ENCODE measurements at places on chromosomes 3 and 15.
A peak's percentile ranks its signal among the peaks of the same experiment; 100 is the strongest.

GRCh38 chr3:60990442-60990730 is 260.9 kb downstream of the FHIT start:
- no peak for DNase-seq

GRCh38 chr3:189144645-189145044 is 27.1 kb upstream of the TPRG1 start:
- no peak for DNase-seq

DNA sequence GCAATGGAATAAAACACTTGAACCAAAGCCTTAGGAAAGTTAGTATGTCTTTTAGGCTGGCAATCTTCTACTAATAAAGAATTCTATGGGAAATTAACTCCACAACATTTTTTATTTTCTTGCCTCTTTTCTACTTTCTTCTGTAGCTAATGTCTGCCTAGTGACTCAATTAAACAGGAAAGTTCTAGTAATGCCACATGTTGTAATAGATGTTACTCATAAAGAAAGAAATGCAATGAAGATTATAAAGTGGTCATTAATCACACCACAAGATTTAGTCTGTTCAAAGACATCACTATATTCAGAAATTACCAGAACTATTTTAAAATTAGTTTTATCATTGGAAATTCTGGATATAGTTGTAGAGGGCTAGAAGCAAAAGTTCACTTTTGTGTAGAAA is 329.7 kb downstream of the SI start:
- no peak for DNase-seq

DNA sequence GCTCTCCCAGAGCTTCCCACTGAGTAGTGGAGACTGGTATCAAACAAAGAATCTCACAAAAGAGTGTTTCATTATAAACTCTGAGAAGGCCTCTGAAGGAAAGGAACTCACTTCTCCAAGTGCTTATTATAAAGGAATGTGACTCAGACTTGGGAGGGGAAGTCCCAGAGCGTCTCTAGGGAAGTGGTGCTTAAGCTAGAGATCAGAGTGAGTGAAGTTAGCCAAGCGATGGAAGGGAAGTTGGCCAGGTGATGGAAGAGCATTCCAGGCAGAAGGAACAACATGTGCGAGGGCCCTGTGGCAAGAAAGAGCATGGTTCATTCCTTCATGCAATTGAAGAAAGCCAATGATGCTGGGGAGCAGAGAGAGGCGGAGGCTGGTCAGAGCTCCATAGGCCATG is 2.3 kb downstream of the XYLB start:
- peak; percentile 25 for DNase-seq

- DNase-seq: no peak
Measured at GRCh38 chr15:43429687-43430086, 58.8 kb downstream of the TUBGCP4 start.

GRCh38 chr3:193944518-193944884 is 191.4 kb upstream of the HES1 start:
- no peak for DNase-seq

GRCh38 chr3:138206196-138206595 is 19.1 kb downstream of the ARMC8 start:
- no peak for DNase-seq

DNA sequence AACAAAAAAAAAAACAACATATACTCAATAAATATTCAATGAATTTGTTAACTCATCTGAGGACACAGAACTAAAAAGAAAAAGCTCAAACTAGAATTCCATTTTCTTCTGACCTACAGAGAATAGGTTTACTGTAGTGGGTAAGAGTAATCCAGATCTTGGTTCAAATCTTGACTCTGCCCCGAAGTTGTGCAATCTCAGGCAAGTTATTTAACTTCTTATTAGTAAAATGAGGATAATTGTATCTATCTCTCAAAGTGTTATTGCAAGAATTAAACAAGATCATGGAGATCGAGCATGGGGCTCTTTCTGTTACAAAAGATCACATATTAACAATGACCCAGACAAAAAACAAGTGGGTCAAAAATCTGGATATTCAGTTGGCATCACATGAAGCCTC is 41.1 kb upstream of the OXTR start:
- DNase-seq: no peak

DNA sequence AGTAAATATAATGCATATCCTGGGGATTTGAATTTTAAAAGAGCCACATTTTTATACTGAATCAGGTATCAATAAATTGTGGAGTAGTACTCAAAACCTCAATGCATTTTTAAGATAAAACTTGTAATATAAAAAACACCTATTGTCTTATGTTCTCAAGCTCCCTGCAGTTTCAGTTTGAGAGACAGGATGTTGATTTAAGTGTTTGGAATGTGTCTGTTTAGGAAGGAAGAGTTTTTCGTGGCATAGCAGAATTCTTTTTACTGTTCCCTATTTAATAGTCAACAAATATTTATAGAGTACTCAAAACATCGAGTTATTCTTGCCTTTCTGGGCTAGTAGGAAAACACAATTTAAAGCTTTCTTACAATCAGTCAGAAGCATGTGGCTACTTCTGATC is 146.1 kb upstream of the BCHE start:
- peak; percentile 30 for DNase-seq

GRCh38 chr3:49867400-49867799 is 2.3 kb downstream of the CAMKV start:
- DNase-seq: no peak

GRCh38 chr15:31374489-31374888 is 47.9 kb downstream of the KLF13 start:
- no peak for DNase-seq

- DNase-seq: peak; percentile 78
Measured at GRCh38 chr3:30112902-30113484, 493.4 kb upstream of the TGFBR2 start.

DNA sequence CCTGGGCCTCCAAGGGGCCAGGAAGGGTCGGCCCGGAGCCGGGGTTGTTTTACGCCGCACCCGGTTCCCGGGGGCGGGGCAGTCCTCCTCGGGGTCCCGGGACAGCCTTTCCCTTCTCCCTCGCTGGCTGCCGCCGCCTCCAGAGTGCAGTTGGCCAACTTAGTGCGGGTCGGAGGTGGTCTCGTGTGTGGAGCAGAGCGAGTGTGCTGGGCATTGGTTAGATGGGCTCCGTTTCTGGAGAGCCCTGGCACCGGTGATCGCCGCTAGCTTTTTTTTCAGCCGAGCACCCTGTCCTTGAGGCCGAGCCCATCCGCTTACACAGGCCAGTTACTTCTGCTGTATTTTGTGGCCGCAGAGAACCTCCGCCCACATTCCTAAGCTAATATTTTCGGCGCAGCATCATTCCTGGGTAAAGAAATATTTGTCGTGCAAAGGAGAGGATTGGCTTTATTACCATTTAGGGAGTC is 585 bp downstream of the KIF23 start:
- peak; percentile 90 for DNase-seq

DNA sequence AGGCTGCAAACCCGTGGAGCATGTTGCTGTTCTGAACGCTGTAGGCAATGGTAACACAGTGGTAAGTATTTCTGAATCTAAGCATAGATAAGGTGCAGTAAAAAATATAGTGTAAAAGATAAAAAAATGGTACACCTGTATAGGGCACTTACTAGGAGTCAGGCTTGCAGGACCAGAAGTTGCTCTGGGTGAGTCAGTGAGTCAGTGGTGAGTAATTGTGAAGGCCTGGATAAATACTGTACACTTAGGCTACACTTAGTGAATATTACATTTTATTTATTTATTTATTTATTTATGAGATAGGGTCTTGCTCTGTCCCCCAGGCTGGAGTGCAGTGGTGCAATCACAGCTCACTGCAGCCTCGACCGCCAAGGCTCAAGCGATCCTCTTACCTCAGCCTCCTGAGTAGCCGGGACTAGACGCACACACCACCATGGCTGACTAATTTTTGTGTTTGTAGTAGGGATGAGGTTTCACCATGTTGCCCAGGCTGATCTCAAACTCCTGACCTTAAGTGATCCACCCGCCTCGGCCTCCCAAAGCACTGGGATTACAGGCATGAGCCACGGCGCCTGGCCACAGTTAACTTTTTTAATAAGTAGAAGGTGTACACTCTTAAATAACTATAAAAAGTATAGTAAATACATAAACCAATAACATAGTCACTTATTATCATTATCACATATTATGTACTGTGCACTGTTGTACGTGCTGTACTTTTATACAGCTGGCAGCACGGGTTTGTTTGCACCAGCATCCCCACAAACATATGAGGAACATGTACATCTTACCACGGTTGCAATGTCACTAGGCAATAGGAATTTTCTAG is 155.1 kb downstream of the IGF1R start:
- DNase-seq: peak; percentile 59

DNA sequence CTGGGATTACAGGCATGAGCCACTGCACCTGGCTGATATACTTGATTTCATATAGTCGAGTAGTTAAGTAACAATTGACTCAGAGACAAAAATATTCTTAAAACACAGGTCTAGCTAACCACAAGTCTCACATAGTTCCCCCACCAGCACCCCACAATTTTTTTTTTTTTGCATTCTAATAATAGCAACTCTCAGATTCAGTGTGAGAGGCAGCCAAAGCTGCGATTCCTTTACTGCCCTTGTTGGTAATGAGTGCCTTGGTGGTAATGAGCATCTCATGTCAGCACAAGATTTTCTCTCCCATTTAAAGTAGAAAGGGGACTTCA is 72.5 kb downstream of the WWTR1 start:
- DNase-seq: no peak

DNA sequence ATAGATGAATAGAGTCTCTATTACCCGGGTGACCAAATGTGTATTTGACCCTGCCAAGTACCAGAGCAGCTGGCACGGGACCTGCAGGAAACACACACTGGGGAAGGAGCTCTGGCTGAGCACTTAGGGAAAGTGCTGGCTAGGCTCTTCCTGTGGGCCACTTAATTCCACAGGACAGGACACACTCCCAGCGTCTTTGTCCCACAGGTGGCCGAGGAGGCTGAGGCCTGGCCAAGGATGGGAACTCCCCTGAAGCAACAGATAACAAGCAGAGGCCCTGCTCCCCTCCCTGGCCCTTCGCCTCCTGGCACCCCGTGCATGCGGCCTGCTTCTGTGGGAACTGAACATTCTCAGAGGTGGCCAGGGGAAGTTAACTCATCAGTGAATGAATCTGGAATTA is 180.8 kb downstream of the ATP10A start:
- no peak for DNase-seq

DNA sequence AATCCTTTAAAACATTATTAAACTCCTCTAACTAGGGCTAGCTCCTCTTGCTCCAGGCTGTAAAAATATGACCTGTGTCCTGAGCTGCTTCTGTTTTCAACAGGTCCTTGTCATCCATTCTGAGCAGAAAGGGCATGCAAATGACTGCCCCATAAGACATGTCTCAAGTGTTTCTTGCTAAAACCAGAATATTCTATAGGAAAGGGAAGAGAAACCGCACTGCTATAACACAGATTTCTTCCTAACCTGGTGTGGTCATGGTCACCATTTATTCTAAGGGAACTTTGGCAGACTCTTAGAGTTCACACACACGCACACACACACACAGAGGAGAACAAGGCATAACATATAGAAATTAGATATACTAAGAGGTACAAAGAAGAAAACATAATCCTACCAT is 34.2 kb upstream of the B3GNT5 start:
- DNase-seq: no peak

DNA sequence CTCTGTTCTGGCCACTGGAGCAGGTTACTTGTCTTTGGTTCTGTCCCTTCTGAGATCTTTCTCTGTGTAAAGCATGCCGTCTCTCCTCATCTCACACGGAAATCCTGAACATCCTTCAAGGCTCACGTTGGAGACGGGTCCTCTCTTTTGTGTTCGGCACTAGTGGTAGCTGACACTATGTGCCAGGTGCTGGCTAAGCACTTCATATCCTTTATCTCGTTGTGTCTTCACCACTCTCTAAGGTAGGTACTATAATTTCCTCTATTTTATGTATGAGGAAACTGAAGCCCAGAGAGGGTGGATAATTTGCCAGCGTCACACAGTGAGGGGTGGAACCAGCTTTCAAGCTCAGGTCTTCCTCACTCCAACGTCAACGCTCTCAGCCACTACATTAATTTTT is 1.2 kb downstream of the IFT122 start:
- DNase-seq: no peak

DNA sequence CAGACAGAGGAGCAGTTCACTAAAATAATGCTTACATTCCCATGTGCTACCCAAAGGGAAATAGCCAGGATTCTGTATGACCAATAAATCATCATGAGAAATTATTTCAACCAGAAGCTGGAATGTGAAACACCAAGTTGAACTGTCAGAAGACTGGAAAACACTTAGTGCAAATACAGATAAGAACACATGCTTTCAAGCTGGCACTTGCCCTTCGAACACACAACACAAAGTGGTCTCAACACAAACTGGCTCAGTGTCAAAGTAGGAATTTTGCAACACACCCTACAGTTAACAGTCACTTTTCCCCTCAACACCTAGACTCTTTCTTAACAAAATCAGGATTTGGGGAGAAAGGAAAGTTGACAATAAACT is 1.3 kb downstream of the FSD2 start:
- no peak for DNase-seq

DNA sequence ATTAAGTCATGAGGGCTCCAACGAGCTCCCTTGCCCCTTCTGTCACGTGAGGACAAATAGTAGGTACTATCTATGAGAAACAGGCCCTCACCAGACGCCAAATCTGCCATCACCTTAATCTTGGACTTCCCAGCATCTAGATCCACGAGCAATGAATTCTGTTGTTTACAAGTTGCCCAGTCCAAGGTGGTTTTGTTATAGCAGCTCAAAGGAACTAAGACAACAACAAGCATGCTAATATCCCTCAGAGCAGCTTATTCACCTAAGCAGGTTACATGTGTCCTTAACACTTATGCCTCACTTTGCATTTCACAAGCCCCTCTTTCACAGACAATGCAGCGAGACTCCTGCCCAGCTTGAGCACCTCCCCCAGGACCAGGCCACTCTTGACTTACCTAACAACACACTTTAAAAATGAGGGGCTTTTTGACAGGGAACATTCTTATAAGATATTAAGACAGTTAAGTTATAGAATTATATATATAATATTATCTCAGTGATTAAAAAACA is 219.5 kb downstream of the PLCH1 start:
- no peak for DNase-seq

GRCh38 chr3:58308728-58309127 is 2.4 kb downstream of the HTD2 start:
- no peak for DNase-seq

- peak; percentile 32 for DNase-seq
Measured at GRCh38 chr15:95401587-95401986, 928.9 kb upstream of the NR2F2 start.
